ENCODE measurements at places on chromosomes 3 and 15. TPM values are rescaled to one million over a fixed set of nuclear protein-coding genes. Genes with fewer than 3 reads are reported as not detected.

Gene OXTR
- polyA plus RNA-seq: not detected

Gene OSTN
- polyA plus RNA-seq: not detected

Gene PLXNA1
- 0.24 TPM for polyA plus RNA-seq

DNA sequence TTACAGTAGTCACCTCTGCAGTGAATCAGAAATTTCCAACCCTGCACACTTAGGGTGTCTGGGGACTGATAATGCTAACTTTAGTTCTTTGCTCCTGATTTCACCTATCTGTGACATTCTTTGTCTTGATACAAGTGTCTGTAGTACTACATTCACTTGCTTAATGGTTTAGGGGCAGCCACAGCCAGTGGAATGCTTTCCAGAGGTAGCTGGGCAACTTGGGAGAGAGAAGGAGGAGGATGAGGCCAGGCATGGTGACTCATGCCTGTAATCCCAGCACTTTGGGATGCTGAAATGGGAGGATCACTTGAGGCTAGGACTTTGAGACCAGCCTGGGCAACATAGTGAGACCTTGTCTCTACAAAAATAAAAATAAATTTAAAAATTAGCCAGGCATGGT is 8.5 kb downstream of the BAHD1 start:
- no peak for DNase-seq

- DNase-seq: no peak
These were observed 21.6 kb downstream of the PLA2G4B start for GRCh38 chr15:41860049-41860828.

All from naive thymus-derived CD8-positive, alpha-beta T cell (primary cell).